ENCODE measurements at places on chromosomes 2 and 18.

DNA sequence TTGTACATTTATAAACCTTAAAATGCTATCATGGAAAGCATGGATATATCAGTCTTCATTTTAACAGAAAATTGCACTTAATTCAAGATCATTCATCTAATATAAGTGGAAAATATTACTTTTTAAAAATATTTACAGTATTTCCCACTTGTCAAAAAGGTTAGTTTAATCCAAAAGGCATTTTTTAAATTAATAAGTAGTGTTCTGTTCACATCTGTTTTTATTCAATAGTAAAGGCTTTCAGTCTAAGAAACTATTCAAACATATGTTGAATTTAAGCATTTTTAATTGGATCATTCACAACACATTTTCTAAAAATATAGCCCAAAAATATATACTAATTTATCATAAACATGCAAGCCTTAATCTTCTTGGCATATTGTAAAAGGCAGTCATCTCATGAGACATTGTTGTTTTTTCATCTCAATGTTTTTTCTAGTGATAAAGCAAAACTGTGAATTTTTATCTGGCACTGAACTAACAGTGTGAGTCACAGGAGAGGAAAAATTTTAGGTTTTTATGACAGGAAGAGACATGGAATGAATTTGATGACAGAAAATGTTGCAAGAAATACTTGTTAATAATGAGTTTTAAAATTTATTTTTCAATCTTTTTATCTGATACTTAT lies 1642.5 kb upstream of the TMEFF2 start:
- DNase-seq: no peak

DNA sequence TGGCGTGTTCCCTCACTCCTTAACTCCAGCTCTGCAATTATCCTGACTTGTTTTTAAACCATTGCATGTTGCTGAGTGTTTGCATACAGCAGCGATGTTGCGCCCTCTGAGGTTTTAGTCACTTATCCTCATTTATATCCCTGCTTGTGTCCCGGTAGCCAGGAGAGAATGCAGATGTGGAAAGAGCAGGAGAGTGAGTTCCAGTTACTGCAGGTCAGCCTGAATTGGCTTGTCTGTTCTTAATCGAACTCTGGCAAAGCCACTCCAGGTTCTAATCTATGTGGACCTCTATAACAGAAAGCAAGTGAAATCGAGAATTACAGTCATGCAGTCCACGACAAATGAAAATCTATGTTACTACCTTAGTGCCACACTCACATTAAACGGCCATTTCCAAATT lies 295.1 kb upstream of the REV1 start:
- no peak for DNase-seq

GRCh38 chr2:208256192-208256782 lies 1.4 kb upstream of the IDH1 start:
- no peak for DNase-seq

- DNase-seq: no peak
These were observed 84.1 kb downstream of the LDLRAD4 start for GRCh38 chr18:13302457-13303225.

- DNase-seq: no peak
These were observed 333.0 kb upstream of the SPRED2 start for GRCh38 chr2:65765376-65765775.

GRCh38 chr2:57434972-57435371 lies 611.6 kb upstream of the VRK2 start:
- no peak for DNase-seq
